ENCODE measurements at places on chromosomes 16 and 17. TPM values are rescaled to one million over a fixed set of nuclear protein-coding genes. Genes with fewer than 3 reads are reported as not detected.

Gene GINS3
- total RNA-seq = 1.8 TPM

DNA sequence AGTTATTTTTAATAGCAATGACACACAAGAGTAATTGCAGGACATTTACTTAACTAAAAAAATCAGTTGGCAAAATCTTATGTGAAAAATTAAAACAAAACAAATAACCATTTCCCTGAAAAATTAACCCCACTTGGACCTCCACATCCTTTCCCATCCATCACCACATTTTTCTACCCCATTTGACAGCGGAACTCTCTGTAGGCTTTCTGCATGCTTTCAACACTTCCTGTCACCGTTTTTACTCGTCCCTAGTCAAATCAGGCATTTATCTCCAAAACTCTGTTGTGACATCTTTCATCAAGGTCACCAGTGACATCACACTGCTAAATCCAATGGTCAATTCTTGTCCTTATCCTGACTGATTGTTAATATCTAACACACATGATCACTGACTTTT, 27.5 kb downstream of the KCNJ16 start:
- no peaks in the 10 kb centered on the region for H3K36me3 ChIP-seq
- DNase-seq = no peak
- no peak overlapping the region for H3K4me3 ChIP-seq
- no peak overlapping the region for H3K27ac ChIP-seq

- DNase-seq = no peak
- no peak overlapping the region for H3K27ac ChIP-seq
- H3K36me3 ChIP-seq = no peaks in the 10 kb centered on the region
- H3K27me3 ChIP-seq = no peaks in the 10 kb centered on the region
- H3K4me1 ChIP-seq = no peaks in the 10 kb centered on the region
These were observed 103.9 kb downstream of the MGAT5B start for GRCh38 chr17:76972046-76972641.

- H3K4me3 ChIP-seq = no peak overlapping the region
- no peaks in the 10 kb centered on the region for H3K4me1 ChIP-seq
- no peak overlapping the region for H3K27ac ChIP-seq
These were observed 53.2 kb downstream of the NT5M start for GRCh38 chr17:17356149-17356930.

DNA sequence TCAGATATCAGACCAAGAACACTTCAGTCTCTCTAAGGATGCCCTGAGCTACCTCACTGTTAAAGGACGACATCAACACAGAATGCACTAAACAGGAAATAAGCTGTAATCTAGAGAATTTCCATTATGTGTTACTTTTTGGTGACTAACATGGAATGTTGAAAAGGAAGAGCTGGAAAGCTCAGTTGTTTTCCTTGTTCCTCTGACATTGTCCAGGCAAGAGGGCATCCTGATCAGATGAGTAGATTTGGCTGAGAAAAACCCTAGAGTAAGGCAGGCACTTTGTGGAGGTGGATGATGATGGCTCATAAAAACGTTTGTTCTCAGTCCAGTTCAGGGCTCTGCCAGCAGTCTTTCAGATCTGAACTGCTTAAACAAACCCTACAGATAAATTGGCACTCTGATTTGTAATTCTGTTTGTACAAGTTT, 34.0 kb downstream of the DGKE start:
- no peak overlapping the region for H3K4me3 ChIP-seq
- H3K27ac ChIP-seq = no peak overlapping the region
- H3K4me1 ChIP-seq = no peaks in the 10 kb centered on the region
- no peaks in the 10 kb centered on the region for H3K36me3 ChIP-seq
- no peaks in the 10 kb centered on the region for H3K27me3 ChIP-seq

DNA sequence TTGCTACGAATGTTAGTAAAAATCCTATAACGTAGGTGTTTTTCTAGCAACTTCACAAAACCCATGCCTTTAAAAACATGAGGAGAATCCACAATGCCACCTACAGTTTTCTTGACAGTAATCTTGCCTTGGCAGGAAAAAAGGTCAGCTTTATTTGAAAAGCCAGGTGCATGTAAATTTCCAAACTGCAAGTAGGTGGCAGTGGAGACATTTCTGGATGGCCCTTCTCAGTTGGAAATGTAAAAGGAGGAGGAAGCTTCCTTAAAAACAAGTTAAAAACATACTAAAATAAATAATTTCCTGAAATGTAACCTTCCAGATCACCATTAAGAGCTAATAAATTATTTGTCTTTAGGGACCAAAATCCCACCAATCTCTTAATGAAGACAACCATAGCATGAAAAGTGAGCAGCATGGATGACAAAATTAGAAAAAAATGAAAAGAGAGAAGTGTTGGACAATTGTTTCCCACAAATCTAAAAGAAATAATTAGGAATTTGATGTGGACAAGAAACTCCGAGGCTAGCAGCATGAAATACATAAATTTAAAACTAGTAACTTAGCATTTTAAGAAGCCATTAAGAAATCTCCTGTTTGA, 152.2 kb downstream of the SNX11 start:
- H3K27ac ChIP-seq = no peak overlapping the region
- DNase-seq = no peak
- H3K4me1 ChIP-seq = no peaks in the 10 kb centered on the region
- H3K27me3 ChIP-seq = peaks cover 1% of the 10 kb centered on the region
- no peak overlapping the region for H3K4me3 ChIP-seq

DNA sequence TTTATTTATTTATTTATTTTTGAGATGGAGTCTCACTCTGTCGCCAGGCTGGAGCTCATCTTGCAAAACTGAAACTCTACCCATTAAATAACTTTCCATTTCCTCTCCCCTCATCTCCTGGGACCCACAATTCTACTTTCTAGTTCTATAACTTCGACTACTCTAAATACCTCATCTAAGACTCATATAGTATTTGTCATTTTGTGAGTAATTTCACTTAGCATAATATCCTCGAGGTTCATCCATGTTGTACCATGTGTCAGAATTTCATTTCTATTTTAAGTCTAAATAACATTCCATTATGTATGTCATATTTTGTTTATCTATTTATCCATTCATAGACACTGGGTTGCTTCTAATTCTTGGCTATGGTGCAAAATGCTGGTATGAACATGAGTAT, 5.1 kb upstream of the NT5M start:
- H3K4me3 ChIP-seq = no peak overlapping the region
- H3K27ac ChIP-seq = no peak overlapping the region
- H3K36me3 ChIP-seq = no peaks in the 10 kb centered on the region
- DNase-seq = no peak
- no peaks in the 10 kb centered on the region for H3K27me3 ChIP-seq

DNA sequence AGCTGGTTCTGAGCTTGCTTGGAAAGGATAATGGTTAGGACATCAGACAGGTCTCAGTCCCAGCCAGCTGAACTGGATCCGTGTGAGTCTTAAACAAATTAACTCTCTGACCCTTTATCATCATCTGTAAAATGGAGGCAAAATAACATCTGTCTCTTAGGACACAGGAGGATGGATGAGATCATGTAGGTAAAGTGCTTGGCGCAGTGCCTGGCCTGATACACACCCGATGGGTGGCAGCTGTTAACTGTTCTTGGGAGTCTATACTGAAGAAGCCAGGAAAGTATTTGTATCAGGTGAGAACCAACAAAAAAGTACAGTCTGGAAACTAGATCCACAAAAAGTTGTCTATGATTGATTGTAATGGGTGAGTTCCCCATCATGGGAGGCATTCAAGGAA, 188.6 kb downstream of the C16orf78 start:
- H3K27me3 ChIP-seq = no peaks in the 10 kb centered on the region
- H3K36me3 ChIP-seq = no peaks in the 10 kb centered on the region
- H3K27ac ChIP-seq = no peak overlapping the region
- DNase-seq = no peak
- no peaks in the 10 kb centered on the region for H3K4me1 ChIP-seq
- no peak overlapping the region for H3K4me3 ChIP-seq

DNA sequence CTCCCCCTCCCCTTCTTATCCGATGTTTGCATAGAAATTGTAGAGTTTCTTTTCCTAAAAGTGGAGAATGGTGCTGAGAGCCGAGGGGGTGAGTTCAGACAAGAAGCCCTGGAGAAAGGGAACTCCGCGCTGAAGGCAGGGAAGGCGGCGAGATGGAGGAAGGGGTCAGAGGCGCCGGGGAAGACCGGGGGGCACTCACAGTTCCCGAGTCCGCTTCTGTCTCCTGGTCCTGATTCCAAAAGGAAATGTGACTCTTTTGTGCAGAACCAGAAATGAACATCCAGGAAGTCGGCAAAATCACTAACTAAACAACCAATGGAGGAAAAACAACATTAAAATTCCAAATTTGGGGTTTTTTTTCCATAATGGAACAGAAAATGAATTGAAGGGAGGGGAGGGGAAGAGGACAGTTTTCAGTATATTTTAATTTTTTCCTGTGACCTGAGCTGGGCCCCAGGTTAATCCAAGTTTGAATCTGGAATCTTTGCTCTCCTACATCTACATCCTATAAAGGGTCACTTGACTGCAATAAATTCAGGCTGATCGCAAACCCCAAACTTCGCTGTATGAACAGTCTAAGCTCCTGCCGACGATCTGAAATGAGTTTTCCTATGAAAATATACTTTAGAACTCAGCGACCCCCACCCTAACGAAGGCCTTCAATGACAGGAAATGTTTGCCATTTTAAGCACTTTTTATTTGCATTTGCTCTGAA, 252.3 kb downstream of the C16orf95 start:
- no peaks in the 10 kb centered on the region for H3K4me1 ChIP-seq
- H3K36me3 ChIP-seq = no peaks in the 10 kb centered on the region
- H3K4me3 ChIP-seq = peak overlapping the region; percentile 65
- DNase-seq = no peak

DNA sequence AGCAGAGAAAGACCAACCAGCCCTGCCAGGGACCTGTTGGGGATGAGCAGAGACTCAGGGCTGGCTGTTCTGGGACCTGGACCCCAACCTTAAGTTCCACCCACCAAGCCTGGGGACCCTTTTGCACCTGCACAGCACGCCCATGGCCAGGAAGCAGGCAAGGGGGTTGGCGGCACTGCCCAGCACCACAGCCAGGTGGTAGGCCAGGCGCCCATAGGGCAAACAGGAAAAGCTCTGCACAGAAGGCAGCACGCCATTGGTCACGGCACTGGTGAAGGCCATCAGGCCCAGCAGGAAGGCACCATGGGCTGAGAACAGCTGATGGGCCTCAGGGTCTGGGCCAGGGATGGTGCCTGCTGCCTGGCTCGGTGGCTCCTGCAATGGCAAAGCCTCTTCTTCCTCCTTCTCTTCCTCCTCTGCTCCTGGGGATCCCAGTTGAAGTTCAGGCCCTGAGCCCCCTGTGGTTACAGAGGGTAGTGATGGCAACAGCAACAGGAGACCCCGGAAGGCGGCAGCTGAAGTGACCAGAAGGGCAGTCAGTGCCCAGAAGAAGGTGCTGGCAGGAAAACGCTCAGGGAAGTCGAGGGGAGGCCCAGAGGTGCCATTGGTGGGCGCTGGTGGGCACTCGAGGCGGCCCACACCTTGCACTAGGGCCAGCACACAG, 1.7 kb downstream of the SLC52A1 start:
- no peak overlapping the region for H3K4me3 ChIP-seq
- no peak for DNase-seq
- H3K36me3 ChIP-seq = no peaks in the 10 kb centered on the region
- H3K27me3 ChIP-seq = no peaks in the 10 kb centered on the region

Gene SKAP1
- 3.6 TPM for total RNA-seq

Gene SPIRE2
- total RNA-seq = 0.62 TPM

Gene PRR15L
- not detected for total RNA-seq

DNA sequence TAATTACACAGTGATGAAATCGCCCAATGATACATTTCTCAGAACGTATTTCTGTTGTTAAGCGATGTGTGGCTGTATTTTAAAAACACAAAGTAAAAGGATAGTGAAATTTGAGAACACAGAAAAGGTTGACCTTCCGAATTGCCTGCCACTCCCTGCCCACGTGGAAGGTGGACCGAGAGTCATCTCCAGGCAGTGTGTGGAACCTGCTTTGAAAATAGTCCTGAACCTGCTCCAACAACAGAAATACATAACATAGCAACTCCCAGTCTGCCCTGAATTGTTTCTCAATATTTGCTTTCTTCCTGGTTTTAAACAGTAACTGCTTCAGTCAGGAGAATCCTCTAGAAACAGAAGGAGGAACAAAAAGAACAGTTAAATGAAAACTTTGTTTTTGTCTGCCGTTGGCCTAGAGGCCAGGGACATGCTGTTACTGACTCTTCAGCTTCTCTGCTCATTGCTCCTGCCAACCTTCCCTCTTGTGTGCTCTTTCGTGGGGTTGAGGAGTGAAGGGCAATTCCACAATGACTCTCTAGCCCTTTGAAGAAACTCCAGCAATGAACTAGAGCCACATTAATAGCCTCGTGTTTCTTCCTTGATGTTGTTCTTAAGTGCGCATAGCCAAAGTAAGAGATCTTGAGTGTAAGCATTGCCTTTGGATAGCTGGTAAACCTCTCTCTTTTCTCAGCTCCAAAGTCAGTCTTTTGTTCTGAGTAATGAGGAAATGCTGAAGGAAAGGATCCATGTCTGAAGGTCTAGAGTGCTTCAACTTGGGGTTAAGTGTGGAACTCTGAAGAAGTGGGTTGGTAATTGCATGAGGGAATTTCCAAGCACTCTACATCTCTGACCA, 452.5 kb upstream of the CCL2 start:
- H3K36me3 ChIP-seq = no peaks in the 10 kb centered on the region
- no peaks in the 10 kb centered on the region for H3K4me1 ChIP-seq
- no peak overlapping the region for H3K4me3 ChIP-seq

DNA sequence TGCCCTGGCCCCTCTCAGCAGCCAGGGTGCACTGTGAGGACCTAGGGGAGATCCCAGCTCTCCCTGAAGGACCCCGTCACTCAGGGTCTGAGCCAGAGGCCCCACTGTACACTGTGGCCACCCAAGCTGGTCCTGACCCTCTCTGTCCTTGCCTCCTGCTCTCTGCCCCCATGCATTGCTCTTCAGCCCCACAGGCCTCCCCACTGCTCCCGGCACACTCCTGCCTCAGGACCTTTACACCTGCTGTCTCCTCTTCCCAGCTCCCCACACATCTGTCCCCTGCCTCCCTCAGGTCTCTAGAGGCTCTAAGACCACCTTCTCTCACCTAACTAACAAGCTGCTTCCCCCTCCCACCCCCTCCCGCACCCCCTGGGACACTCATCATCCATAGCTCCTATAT, 12.9 kb upstream of the RAI1 start:
- H3K27me3 ChIP-seq = no peaks in the 10 kb centered on the region
- no peak overlapping the region for H3K4me3 ChIP-seq
- H3K4me1 ChIP-seq = no peaks in the 10 kb centered on the region
- H3K36me3 ChIP-seq = no peaks in the 10 kb centered on the region

DNA sequence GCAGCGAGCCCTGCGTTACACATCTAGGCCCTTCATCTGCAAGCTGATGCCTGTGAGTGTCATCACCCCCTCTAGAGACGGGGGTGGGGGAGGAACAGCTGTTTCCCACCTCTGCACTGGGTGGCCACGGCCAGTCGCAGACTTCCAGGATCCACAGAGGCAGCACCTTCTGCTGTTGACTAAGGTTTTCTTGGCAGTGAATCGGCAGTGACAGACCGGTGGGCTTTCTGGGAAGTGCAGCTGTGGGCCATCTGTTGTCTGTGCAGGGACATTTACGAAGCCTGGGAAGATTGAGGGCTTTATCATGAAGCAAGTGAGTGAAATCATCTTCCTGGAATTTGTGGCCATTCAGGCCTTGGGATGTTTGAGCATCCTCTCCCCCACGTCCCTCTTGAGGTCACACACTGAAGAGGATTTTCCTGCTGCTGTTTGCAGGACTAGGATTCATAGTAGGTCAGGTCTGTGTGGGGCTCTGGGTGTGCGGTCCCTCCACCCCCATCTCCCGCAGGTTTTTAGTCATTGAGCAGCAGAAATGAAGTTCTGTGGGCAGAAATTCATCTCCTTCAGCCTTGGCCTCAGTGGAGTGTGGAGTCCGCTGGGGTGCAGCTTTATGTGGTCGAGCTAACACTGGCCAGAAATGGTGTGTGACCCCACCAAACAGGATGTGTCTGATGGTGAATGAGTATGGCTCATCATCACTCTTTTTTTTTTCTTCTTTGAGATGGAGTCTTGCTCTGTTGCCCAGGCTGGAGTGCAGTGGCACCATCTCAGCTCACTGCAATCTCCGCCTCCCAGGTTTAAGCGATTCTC, 12.0 kb downstream of the PGS1 start:
- no peaks in the 10 kb centered on the region for H3K27me3 ChIP-seq
- H3K4me1 ChIP-seq = peaks cover 3% of the 10 kb centered on the region
- DNase-seq = no peak

Gene SCGB1C2
- not detected for total RNA-seq
